NCI-H82 (cell line): ENCODE measurements at places on chromosomes 5 and 9.

DNA sequence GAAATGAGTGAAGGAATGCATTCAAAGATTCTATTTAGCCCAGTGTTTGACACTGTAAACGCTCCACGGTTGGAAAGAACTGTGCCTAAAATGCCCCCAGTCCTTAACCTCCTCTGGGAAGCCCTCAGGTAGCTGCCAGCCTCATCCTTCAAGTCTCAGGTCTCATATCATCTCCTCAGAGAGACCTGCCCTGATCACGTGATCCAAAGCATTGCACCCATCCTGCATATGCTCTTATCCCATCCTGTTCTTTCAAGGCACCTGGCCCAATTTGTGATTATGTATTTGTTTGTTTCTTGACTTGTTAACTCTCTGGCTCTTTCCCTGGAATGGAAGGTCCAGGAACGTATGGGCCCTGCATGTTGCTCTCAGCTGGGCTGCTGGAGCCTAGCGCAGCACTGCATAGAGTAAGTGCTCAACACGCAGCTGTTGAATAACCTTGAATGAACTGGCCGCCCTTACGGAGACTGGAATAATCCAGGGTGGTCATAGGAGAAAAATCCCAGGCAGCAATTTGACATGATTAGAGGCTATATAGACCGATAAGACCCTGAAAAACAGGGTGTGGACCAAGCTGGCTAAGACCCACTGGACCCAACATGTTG is 8.7 kb downstream of the C1QTNF2 start:
- DNase-seq, result no peak

- peak; percentile 20 for DNase-seq
Measured at GRCh38 chr5:22542340-22542739, 310.8 kb downstream of the CDH12 start.

DNA sequence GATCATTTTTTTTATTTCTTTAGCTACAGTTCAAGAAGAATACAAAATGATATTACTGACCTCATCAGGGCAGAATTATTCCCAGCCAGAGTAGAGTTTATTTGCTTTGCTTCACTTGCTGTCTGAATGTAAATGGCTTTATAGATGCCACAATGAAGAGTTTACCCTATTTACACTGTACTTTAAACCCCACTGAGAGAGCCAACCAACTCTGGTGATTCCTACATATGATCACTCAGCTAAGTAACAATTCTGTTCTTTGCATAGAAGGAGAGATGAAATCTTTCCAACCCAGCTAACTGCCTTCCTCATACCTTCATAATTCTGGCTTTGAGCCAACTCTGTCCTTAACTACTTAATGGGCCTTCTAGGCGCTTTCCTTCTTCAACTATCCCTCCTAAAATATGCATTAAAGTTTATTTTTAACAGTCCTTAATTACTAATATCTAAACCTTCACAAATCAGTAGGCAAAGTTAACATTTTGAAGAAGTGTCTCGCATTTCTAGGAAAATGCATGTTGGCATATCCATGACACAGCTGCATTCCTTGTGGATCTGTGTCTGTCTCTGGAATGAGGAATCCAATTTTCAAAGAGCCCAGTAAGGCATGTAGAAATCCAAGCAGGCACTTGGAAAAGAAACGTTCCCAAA is 284.8 kb upstream of the GRAMD2B start:
- DNase-seq, result peak; percentile 20

- no peak for DNase-seq
Measured at GRCh38 chr9:137194909-137195308, 5.6 kb downstream of the TPRN start.

- no peak for DNase-seq
Measured at GRCh38 chr5:87127956-87128687, 139.6 kb upstream of the RASA1 start.

DNA sequence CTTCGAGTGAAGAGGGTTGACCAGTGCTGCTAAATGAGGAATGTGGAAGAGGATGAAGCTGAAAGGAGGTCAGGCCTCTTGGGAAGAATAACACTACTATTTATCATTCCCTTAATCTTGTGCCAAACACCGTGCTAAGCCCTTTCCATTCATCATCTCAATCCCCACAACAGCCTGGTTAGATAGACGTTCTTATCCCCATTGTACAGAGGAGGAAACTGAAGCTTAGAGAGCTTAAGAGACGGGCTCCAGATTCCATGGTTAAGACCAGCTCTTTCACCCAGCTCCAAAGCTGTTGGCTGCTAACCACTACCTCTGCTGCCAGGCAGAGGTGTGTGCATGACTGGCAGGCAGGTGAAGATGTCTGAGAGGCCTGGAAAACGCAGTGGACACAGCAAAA is 868 bp upstream of the EPB41L4B start:
- peak; percentile 79 for DNase-seq

- no peak for DNase-seq
Measured at GRCh38 chr9:30722065-30722464, 1662.4 kb upstream of the ACO1 start.

- DNase-seq, result peak; percentile 26
Measured at GRCh38 chr5:146595088-146595487, 79.1 kb upstream of the GPR151 start.

- no peak for DNase-seq
Measured at GRCh38 chr5:34053133-34053532, 10.1 kb upstream of the C1QTNF3 start.

GRCh38 chr5:180815293-180815917 is 12.8 kb upstream of the MGAT1 start:
- DNase-seq, result no peak

DNA sequence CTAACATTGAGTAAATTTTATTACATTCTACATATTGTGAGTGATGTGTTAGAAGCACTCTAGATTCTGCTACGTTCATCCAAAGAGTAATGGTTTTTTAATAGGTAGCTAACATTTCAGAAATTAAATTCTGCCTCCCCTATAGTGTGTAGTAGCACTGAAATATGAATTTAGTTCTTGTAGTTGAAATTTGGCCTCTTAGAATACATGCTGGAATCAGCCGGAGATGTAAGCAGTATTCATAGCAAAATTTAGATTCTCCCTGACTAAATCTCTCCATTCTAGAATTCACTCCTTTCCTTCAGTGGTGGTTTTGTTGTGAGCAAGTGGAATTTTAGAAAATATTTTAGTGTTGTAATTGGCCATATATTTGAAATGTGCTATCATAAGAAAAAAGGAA is 799.9 kb upstream of the CDH10 start:
- DNase-seq, result no peak

DNA sequence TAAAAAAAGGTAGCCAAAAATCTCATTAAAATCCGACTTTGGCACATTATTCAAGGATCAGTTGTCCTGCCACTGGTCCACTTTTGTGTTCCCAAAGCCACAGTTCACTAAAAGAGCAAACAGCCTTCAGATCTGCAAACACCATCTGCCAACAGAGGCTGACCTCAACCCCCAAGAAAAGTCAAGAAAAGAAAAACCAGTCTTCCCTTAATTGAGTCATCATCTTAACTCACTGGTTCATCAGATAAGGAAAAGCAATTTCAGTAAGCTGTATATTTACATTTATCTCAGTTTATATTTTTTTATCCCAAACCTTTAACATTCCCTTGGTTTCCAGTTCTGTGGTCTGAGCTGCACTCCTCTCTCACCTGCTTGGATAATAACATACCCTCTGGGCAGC is 21.2 kb downstream of the RASEF start:
- DNase-seq, result no peak

GRCh38 chr9:96160866-96161265 is 141.1 kb downstream of the HSD17B3 start:
- no peak for DNase-seq
